ENCODE measurements at places on chromosomes 12 and 14.

- DNase-seq = no peak
Measured at GRCh38 chr12:6551063-6551461, 4.8 kb downstream of the IFFO1 start.

DNA sequence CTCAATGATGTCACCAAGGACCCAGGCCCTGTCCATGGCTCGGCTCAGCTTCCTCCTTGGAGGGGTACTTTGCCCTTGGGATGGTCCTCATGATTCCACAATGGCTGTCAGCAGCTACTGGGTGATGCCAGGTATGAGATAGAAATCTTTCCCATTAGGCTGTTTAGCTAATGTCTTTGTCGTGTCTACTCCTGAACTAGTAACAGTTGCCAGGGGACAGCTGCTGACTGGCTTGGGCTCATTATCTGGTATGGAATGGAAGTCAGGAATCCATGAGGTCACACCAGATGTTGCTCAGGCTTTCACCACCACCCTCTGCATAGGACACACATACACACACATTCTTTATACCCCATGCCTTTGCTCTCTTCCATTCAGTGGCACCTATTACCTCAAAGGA is 9.2 kb downstream of the PRPH start:
- DNase-seq = no peak

DNA sequence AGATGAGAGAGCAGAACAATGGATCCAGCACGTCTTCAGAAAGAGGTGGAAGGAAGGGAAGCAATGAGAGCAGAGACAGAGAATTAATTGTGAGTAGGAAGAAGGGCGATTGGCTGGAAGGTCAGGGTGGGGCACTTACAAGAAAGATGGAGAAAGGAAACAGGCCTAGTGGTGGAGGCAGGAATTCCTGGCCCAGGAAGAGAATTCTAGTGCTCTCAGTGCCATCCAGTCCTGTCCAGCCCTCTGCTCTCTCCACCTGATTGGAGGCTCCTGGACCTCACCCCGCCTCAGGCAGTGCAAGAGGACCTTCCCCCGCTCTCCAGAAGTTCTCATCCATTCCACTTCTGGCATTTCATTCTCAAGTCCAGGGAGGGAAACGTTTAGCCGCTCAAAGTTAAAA is 43.0 kb downstream of the NGB start:
- no peak for DNase-seq

- no peak for DNase-seq
Measured at GRCh38 chr12:128827724-128828123, 4.0 kb upstream of the SLC15A4 start.

GRCh38 chr12:91326058-91327027 is 143.7 kb upstream of the DCN start:
- peak; percentile 65 for DNase-seq

DNA sequence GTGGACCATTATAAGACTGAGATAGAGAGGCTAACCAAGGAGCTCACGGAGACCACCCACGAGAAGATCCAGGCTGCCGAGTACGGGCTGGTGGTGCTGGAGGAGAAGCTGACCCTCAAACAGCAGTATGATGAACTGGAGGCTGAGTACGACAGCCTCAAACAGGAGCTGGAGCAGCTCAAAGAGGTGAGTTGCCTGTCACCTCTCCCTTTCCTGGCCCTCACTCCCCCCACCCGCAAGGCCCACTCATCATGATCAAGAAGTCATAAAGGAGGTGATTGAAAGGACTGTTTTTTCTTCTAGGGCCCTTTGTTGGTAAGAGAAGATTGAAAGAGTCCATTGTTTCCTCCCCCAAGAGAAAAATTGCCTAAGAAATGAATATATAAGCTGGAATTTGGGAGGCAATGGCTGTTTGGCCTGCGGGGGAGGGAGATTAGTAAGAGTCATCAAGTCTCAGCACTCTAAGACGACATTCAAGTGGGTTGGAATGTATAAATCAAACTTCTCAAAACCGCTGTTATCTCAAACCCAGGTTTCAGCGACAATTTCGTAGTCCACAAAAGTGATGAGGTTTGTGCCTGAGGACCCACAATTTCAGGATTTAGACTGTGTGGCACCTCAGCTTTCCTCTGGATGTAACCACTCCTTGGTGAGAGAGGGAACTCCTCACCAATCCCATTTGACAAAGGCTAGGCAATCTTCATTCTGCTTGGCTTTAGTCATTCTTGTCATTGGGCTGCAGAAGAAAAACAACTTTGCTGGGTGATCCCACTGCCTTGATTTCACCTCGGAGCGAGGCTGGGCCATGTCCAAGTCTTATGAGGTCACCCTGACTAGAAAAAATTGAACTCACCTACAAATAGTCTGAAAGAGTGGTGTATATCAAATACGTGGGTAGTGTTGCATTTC is 966 bp downstream of the BICD1 start:
- DNase-seq = peak; percentile 27

DNA sequence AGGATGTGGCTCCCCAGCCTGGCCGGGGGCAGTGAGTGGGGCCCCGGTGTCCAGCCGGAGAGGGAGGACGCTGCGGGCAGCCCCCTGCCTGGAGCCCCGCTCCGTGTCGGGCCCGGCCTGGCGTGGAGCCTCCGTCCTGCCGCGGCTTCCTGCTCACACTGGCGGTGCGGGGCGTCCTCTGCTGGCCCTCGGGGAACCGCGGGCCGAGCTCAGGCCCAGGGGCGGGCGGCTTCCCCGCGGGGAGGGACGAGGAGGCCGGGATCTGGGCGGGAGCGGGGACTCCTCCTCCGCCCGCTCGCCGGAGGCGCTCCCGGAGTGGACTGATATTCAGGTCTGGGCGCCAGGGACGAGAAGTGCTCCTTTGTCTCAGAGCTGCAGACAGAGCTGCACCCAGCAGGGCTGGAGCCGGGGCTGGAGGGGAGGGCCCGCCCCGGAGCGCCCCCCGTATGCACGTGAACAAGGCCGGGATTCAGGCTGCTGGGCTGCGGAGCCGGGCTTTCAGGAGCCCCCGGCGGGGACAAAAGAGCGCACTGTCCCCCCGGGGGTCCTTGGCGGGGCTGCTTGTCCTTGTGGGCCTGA is 2.2 kb downstream of the MMP17 start:
- peak; percentile 72 for DNase-seq

DNA sequence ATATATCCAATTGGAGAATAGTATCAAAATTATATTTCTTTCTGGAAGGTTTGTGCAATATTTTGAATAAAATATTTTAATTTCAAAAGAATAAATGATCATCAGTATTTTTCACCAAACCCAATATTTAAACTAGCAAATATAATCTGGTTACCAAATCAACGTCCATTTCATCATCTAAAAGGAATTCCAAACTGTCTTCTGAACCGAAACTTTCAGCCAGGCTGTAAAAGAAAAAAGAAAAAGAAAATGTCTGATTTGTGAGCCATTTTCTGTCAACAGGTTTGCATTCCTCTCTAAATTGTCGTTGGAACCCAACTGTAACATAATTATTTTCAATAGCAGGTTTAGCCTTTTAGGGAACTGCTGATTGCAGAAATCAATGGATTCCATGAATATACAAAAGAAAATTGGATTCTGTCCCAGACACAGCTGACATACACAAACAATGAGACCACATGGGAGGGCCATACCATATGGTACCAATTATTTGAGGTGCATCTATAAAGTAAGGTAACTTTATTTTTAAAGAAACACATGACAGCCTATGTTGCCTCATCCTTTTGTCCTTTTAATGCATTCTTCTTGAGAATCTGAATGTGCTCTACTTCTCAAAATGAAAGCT is 22.7 kb downstream of the SNRPF start:
- DNase-seq = no peak

GRCh38 chr14:21989090-21989489 is 315.5 kb upstream of the OR4E1 start:
- no peak for DNase-seq

DNA sequence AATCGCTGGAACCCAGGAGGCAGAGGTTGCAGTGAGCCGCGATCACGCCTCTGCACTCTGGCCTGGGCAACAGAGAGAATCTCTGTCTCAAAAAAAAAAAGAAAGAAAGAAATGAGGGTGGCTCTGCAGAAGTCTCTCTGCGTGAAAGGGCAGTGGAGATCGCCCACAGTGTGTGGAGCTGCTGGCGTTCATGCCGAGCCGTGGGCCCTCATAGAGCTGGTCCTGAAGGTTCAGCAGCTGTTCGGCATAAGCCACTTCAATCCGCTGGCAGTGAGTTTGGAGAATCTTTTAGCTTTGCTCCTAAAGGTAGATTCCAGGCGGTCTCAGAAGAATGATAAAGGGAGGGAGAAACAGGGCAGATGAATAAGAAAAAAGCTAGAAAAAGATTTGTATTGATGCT is 36.7 kb upstream of the ATP2A2 start:
- no peak for DNase-seq

GRCh38 chr14:74616507-74616906 is 4.5 kb upstream of the LTBP2 start:
- no peak for DNase-seq

GRCh38 chr14:105090493-105091053 is 25.3 kb upstream of the GPR132 start:
- peak; percentile 92 for DNase-seq
